Bone marrow (tissue), 2 donors: ENCODE measurements at places on chromosomes 4 and X.

- no peak for DNase-seq
Observed at GRCh38 chr4:88134536-88135355, 23.7 kb downstream of the ABCG2 start.

GRCh38 chr4:121049072-121049599, 23.2 kb downstream of the NDNF start:
- no peak for DNase-seq

- peak; percentile 95 for DNase-seq
Observed at GRCh38 chr4:56723201-56723605, 42.1 kb upstream of the HOPX start.

DNA sequence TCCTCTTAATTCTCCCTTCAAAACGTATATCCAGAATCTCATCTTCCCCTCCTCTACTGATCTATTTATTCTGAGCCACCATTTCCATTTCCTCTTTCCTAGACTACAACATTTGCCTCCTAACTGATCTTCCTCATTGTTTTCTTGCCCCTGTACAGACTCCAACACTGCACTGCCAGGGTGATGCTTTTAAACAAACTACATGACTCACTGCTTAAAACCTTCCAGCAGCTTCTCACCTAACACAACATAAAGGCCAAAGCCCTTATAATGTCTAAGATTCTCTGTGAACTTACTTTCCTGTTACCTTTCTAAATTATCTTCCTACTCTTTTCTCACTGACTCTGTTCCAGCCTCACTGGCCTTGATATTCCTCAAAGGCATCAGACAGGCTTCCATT, 161.0 kb upstream of the HS3ST1 start:
- no peak for DNase-seq

- no peak for DNase-seq
Observed at GRCh38 chrX:16333453-16333852, 166.2 kb downstream of the MAGEB17 start.

GRCh38 chrX:122113896-122114295, 1066.5 kb downstream of the GLUD2 start:
- no peak for DNase-seq

GRCh38 chr4:119005928-119006460, 117.3 kb downstream of the SYNPO2 start:
- no peak for DNase-seq

DNA sequence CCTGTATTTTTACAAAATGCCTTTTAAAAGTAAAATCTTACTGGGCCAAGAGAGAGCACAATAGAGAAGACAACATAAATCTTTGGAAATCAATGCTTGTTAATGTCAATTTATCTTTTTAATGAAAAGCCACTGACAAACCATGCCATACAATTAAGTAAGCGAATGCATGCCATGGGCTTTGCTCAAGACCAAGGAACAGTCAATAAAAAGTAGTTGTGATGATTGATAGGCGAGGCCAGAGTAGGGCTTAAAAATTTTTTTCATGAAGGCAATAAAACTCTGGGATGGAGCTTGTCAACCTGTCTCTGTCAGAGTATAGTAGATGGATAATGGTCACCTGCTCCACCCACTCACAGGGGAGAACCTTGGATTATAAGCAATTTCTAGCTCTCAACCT, 17.5 kb upstream of the GPM6B start:
- DNase-seq = no peak

GRCh38 chrX:47101206-47101605, 23.0 kb downstream of the RGN start:
- no peak for DNase-seq

DNA sequence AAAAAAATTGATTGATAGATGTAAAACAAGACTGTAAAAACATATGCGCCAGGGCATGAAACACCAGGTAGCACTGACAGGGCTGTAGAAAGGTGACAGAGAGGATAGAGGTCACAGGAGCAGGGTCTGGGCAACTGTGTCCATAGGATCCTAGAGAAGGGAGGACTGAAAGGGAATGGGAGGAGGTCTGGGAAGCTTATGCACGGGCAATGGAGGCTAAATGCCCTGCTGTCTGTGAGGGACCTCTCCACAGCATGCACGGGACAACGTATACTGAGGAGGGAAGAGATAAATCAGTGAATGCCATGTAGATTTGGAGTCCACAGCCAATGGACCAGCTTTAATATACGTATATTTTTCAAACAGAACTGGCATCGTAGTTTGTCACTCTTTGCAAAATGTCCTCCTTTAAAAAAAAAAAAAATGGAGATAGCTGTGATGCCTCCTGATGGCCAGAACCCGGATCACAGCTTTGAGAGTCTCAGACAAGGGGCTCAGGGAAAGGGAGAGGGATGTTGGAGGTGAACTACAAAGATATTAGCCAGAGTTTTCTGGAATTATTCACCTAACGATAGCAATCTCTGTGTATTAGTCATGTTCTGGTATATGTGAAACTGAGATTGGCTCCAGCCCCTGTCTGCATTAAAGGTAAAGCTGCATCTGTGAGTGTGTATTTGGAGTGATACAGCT, 16.0 kb downstream of the RAB40A start:
- no peak for DNase-seq

DNA sequence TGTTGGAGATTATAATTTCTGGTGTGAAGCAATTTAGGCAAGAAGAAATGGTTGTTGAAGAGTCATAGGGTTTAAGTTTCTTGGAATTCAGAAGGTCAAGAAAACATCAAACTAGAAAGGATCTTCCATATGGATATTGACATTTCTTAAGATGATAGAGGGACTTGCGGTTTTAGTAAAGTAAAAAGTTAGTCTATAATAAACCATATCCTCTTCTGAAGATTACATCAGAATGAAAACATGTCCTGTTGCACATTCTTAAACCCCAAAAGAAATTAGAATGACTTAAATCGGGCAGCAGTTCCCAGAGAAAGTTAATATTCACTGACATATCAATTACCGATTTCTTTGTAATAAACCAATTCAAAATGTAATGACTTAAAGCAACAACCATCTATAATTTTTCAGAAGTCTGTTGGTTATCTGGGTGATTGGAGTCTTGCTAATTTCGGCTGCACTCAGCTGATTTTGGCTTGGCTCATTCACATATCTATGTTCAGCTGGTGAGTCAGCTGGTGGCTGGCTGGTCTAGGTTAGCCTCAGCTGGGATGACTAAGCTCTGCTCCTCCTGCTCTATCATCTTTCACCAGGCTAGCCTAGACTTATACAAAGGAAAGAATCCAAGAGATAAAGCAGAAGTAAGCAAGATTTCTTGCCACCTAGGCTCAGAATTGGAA, 24.4 kb upstream of the DYNLT3 start:
- no peak for DNase-seq

GRCh38 chr4:10977534-10977933, 293.0 kb upstream of the CLNK start:
- no peak for DNase-seq

- DNase-seq = no peak
Observed at GRCh38 chrX:97524997-97525396, 641.3 kb downstream of the RPA4 start.

GRCh38 chr4:54487491-54487890, 170.3 kb upstream of the KIT start:
- no peak for DNase-seq

- no peak for DNase-seq
Observed at GRCh38 chr4:53654300-53654758, 63.0 kb upstream of the LNX1 start.

GRCh38 chr4:145484225-145484846, 2.7 kb downstream of the SMAD1 start:
- DNase-seq = no peak

DNA sequence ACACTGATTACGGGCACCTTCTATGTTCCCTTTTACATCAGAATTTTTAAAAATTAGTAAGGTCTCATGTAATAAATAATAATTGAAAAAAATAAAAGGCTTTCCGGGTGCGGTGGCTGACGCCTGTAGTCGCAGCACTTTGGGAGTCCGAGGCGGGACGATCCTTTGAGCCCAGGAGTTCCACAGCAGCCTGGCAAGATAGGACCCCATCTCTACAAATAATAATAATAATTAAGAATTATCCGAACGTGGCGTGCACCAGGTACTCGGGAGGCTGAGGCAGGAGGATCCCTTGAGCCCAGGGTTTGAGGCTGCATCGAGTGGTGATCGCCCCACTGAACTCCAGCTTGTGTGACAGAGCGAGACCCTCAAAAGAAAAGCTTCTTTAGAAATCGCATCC, 771 bp upstream of the LAMTOR3 start:
- DNase-seq = no peak

DNA sequence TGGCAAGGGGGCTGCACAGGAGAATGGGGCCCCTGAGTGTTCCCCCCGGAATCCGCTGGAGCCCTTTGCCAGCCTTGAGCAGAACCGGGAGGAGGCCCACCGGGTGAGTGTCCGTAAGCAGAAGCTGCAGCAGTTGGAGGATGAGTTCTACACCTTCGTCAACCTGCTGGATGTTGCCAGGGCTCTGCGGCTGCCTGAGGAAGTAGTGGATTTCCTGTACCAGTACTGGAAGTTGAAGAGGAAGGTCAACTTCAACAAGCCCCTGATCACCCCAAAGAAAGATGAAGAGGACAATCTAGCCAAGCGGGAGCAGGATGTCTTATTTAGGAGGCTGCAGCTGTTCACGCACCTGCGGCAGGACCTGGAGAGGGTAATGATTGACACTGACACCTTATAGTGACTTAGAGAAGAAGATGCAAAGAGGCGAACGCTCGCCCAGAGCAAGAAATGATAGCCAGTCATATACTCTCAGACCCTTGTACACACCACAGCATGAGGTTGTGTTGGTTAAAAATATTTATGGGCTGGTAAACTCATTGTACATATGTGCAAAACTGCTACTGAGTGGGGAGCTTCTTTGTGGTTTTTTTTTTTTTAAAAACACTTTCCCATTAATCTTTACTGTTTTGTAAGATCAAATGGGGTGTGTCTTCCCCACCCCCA, 52.5 kb downstream of the JADE1 start:
- DNase-seq = no peak

DNA sequence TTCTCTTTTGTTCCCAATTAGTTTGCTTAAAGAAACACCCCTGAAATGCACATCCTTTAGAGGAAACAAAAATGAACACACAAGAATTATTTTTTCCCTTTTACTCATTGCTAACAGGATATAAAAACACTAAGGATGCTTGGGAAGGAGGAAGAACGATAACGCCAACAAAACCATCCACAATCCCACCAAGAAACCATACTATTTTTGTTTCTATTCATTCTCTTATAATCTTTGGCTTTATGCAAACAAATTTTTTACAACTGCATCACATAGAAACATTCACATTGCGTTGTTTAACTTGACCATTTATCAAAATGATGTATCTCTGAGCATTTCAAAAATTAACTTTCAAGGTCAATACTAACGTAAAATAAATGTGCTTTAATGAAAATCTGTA, 12.0 kb downstream of the APBB2 start:
- no peak for DNase-seq

DNA sequence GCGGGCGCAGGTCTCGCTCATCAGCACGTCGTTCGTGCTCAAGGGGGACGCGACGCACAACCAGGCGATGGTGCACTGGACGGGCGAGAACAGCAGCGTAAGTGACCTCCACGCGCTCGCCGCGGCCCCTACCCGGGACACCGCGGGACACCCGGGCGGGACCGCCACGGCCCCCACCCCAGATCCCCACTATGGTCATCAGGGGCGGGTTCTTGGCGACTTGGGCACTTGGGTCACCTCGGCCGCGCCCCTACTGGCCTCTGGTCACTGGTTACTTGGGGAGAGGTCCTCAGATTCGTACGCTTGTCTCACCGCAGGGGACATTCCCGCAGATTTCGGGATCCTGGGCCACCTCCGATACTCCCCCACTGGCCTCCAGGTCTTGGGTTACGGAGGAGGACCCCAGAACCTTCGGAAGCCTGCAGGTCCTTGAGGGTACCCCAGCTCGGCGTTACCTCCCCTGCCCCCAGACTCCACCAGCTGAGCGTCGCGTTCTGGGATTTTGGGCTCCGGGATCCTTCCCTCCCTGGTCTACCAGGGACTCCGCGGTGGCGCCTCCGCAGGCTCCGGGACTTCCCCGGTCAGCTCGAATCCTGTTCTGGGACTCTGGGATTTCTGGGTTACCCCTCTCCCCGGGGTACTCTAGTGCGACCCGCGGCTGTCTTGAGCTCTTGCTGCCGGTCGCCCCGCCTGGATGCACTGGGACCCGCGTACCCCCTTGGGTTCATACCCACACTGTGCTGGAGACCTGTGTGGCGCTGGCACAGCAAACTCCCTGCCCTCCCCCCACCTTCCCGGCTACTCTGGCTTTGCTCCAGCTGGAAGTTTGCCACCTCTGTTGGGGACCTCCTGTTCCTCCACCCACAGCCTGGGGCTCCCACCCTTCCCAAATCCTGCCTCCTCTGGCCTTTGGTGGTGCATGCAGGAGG, 956 bp downstream of the SORCS2 start:
- no peak for DNase-seq

GRCh38 chr4:80586716-80587115, 251.2 kb downstream of the CFAP299 start:
- DNase-seq = no peak

DNA sequence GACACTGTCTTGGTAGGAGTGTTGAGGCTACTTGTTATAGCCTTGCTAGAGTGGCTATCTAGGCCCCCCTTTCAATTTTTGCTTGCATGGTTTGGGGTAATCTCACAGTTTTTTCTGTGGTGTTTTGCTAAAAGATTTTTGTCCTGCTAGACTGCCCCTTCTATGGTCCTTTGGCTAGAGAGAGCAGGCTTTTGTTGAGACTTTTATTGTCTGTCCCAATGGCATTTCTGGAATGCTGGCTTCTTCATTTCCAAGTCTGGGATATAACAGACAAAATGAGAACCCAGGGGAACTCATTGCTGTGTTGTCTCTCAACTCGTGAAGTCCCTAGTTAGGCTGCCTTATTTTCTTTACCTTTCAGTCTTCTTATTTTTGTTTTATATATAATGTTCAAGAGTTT, 160.2 kb upstream of the ZC4H2 start:
- no peak for DNase-seq

DNA sequence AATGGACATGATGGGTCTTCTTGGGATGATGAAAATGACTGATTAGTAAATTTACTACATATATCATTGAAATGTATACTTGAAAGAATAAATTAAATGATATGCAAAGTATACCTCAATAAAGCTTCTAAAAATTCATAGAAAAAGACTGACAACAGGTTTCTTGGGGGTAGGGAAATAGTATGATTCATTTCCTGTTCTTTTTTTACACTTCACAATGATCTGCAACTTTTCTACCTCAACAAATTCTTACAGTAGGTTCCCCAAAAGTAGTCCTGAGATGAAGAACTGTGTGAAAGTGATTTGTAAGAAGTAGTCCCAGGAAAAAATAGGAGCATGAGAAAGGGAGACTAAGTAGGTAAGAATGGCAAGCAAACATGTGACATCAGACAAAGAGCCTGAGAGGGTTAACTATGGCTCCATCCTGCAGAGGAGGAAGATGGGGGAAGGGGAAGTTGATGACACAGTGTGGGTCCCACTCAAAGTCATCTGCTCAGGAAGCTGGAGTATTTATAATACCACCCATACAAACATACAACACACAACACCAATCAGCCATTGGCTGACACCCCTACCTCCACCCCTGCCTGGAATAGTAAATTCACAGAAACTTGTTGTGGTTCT, 73.9 kb downstream of the ARHGAP6 start:
- DNase-seq = no peak

GRCh38 chrX:41922431-41923151, 763 bp downstream of the CASK start:
- DNase-seq = no peak

GRCh38 chr4:55910140-55910539, 38.6 kb upstream of the CEP135 start:
- DNase-seq = no peak
